Right atrium auricular region (tissue), 2 donors: ENCODE measurements at places on chromosomes 1 and 21. TPM values are rescaled to one million over a fixed set of nuclear protein-coding genes. Genes with fewer than 3 reads are reported as not detected.
A peak's percentile ranks its signal among the peaks of the same experiment; 100 is the strongest.

The MEAF6 gene
- total RNA-seq = 50.4 TPM

The TDRD10 gene
- 0.85 TPM for total RNA-seq

The S100A7 gene
- not detected for total RNA-seq

DNA sequence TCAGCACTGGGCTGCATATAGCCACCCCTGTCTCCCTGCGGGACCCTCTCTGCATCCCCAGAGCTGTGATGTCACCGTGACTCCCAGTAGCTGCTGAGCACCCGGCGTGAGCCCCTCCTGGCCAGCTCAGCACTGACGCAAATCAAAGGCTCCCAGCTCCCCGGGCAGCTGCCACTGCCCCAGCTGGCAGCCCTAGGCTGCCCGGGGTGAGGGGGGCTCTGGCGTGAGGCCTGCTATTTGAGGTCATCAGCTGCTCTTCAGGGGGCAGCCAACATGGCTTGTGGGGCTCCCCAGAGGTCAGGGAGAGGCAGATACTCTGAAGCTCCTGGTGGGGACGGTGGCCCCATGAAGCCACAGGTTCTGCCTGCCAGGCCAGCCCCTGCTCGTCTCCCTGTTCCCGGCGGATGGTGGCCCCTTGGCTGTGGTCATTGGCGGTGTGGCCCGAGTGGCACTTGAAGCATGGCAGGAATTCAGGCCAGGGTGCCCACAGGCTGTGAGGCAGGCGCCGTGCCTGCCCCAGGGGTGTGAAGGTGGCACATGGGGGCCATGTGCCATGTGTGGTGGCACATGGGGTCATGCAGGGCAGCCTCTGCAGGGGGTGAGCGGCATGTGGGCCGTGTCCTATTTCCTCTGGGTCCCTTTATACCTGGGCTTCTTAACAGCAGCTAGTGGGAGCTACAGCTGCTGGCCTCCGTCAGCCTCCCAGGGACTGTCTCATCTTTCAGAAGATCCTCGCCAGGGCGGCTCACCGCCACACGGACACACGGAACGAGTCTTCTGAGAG lies 85.4 kb downstream of the SIK1 start:
- DNase-seq = no peak
- peak overlapping the region; percentile 45 for H3K27ac ChIP-seq
- no peaks in the 10 kb centered on the region for H3K27me3 ChIP-seq
- peaks cover 30% of the 10 kb centered on the region for H3K4me1 ChIP-seq
- no peak overlapping the region for H3K4me3 ChIP-seq

DNA sequence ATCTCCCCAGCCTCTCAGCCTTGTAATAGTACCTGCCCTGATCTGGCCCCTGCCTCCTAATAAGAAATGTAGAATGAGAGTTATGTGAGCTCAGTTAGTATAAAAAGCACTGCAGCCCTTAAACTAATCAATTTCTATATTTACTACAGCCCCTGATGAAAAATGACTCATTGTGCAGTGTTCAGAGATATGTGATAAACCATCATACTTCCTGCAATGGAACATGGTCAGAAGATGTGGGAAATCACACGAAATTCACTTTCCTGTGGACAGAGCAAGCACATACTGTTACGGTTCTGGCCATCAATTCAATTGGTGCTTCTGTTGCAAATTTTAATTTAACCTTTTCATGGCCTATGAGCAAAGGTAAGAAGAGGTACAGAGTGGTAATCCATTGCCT lies 176.8 kb upstream of the PDE4B start:
- H3K4me3 ChIP-seq = no peak overlapping the region
- no peaks in the 10 kb centered on the region for H3K27me3 ChIP-seq
- no peaks in the 10 kb centered on the region for H3K36me3 ChIP-seq
- no peak for DNase-seq
- H3K4me1 ChIP-seq = no peaks in the 10 kb centered on the region
- H3K27ac ChIP-seq = no peak overlapping the region

DNA sequence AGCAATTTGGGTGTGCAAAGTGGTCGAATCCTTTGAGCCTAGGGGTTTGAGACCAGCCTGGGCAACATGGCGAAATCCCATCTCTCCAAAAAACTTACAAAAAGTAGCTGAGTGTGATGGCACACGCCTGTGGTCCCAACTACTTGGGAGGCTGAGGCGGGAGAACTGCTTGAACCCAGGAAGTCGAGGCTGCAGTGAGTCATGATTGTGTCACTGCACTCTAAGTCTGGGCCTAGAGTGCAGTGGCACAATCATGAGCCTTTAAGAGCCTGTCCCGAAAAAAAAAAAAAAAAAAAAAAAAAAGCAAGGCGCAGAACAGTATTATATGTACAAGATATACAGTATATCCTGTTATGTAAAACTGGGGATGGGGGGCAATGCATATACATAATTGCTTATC lies 25.1 kb upstream of the HTR1D start:
- no peak overlapping the region for H3K27ac ChIP-seq
- no peak overlapping the region for H3K4me3 ChIP-seq
- H3K27me3 ChIP-seq = no peaks in the 10 kb centered on the region

DNA sequence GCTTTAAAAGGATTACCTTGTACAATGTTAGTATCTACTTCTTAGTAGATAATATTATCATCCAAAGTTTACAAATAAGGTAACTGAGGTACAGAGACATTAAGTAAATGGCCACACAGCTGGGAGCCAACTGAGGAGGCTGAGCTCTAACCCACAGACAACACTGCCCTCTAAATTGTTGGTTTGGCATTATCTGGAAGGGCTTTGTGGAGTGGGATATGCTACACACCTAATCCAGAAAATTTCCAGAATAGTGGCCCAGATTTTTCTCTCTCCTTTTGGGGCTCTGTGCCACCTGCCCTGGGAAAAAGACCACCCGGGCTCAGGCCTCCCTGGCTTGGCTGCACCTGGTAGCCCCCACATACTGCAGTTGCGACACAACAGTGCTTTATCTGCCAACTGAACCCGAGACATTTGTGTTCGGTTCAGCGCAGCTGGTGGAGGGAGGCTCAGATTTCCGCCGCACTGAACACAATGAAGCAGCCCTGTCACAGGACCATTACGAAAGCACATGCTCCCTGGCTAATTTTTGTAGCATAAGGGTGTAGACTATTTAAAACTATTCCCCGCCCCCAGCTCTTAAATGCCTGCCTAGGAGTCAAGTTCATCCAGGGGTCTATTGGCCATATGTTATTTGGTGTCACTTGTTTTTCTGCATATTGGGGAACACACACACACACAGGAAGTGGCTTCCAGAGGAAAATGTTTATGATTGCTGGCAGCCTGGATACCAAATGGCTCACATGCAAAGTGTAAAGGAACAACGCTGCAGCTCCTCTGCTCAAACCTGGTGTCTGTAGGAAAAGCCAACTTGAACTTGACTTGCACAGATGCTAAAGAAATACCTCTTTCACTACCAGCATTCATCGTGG lies 92.3 kb upstream of the ESRRG start:
- H3K36me3 ChIP-seq = no peaks in the 10 kb centered on the region
- no peak for DNase-seq
- no peaks in the 10 kb centered on the region for H3K27me3 ChIP-seq
- no peak overlapping the region for H3K4me3 ChIP-seq
- H3K4me1 ChIP-seq = no peaks in the 10 kb centered on the region
- peak overlapping the region; percentile 72 for H3K27ac ChIP-seq

DNA sequence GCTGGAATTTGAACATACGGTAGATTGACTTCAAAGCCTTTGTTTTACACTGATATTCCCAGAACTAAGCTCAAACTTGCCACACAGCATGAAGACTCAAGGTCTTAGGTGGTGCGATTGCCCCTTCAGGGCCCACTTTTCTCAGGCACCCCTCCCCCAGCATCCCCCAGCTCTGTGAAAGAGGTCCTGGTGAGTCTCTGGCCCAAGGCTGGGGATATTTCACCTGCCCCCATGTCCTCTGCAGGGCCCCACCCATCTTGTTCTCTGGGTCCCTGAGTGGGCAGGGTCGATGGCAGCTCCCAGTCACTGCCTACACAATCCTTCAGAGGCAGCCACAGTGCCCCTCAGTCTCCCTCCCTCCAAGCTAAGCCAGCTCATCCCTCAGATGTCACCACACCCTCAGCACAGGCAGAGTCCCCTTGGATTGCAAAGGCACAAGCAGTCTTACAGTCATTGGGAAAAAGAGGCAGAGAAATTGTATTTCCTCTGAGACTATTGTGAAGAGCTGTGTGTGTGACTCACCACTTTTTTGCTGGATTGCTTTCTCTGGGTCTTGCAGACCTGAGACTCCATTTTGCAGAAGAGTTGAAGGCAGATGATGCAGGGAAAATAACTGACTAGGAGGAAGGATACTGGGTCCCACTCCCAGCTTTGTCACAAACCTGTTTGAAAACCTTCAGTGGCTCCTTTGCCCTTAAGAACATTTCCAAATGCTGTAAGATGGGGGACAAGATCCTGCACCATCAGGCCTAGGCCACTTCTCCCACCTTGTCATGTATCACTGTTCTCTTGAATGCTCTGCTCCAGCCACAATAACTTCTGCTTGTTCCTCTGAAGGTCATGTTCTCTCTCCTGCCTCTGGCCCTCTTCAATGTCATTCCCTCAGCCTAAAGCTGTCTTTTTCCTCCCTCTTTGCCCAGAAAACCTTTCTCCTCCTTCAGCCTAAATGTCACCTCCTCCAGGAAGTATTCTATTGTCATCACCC lies 119.1 kb upstream of the GRIK3 start:
- no peak overlapping the region for H3K27ac ChIP-seq
- DNase-seq = peak; percentile 36
- no peak overlapping the region for H3K4me3 ChIP-seq
- no peaks in the 10 kb centered on the region for H3K36me3 ChIP-seq
- H3K4me1 ChIP-seq = no peaks in the 10 kb centered on the region

DNA sequence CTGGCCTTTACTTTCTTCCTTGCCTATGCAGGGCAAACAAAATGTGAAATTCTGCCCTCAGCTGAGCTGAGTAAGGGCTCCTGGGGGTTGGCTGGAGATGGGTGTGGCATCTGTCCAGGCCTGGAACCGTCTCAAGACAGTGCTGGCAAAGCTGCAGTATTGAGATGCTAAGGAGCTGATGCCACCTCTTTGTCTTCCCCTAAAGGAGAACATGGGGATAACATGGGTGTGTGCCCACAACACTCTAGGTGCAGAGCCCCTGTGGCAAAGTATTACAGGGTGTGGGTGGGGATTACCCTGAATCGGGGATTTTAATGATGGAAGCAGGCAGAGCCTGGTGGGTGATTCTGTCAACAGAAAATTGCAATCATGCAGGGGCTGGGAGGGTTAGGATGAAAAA lies 2.5 kb upstream of the ST3GAL3 start:
- peaks cover 49% of the 10 kb centered on the region for H3K36me3 ChIP-seq
- H3K27me3 ChIP-seq = no peaks in the 10 kb centered on the region
- peaks cover 22% of the 10 kb centered on the region for H3K4me1 ChIP-seq
- H3K27ac ChIP-seq = no peak overlapping the region
- no peak for DNase-seq

DNA sequence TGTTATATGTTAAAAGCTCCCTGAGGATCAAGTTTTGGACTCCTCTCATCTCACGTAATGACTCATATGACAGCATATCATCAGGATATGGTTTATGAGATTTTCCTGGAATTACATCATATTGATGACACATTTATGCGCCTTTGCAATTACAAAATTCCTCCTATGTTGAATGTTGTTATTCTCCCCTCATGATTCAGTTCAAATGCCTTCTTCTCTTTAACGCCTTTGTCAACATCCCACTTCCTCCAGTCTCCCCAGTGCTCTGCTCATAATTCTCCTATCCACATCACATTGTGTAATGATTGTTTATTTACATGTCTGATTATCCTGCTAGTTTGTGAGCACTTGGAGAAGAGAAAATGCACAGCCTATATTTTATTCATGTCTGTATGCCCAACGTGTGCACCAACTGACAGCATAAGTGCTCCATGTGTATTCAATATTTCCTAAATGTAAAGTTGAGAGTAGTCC lies 80.9 kb upstream of the BACH1 start:
- no peak overlapping the region for H3K4me3 ChIP-seq
- H3K27ac ChIP-seq = no peak overlapping the region
- no peaks in the 10 kb centered on the region for H3K27me3 ChIP-seq
- no peaks in the 10 kb centered on the region for H3K4me1 ChIP-seq

DNA sequence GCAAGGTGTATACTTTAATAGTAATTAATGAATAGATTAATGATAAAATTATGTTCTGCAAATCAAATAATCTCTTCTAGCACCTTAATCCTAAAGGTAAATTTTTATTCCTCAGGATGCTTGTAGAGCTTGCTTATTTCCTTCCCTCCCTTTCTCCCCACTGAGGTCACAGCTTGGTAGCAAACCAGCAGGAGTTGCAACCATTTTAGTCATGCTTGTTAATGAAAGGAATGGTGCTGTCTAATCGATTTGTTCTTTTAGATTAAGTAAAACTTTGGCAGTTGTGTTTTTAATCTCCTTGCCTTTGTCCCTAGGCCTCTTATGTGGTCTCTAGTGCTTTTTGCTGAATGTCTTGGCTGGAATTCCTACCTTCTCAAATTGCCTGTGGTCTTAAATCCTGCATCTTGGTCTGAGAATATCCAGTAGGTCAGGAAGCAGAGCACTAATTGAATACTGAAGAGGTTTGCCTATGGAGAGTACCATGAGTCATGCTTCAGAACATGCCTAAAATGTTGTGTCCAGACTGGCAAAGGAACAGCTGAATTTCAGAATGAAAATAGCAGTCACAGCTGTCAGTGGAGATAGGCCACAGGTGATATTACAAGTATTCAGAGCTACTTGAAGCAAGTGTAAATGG lies 36.3 kb upstream of the RWDD3 start:
- DNase-seq = no peak
- H3K4me3 ChIP-seq = no peak overlapping the region
- no peaks in the 10 kb centered on the region for H3K27me3 ChIP-seq
- H3K36me3 ChIP-seq = no peaks in the 10 kb centered on the region

DNA sequence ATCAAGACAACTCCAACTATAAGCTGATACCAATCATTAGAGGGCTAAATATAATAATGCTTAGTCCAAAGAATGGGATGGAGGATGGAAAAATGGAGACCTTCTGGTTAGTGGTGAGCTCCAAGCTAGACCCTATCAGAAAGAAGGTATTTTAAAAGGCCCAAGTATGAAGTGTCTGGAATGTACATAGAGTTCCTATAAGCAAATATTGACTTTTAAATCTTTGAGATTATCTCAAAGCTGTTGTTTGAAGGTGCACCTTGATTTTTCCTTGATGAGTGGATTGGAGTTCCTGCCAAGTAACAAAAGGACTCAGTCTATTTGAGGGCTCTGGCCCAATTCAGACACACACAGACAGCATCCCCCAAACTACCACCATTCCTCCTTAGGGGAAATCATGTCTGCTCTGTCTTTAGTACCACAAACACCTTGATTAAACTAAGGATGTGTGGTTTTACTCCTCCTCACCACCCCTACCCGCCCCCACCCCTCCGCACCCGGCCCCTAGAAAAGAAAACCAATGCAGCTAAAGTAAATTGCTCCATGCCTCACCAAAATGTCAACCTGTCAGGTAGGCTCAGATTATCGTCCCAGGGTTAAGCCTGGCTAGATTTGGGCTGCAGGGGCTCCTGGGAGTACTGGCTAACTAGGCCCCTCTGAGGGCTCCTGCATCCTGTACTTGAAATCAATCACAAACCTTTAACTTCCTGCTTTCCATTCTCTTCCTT lies 59.4 kb downstream of the CDC7 start:
- H3K36me3 ChIP-seq = no peaks in the 10 kb centered on the region
- H3K4me3 ChIP-seq = no peak overlapping the region
- no peak for DNase-seq
- no peak overlapping the region for H3K27ac ChIP-seq
- H3K4me1 ChIP-seq = peaks cover 23% of the 10 kb centered on the region
